ENCODE measurements at places on chromosomes 12 and 14. TPM values are rescaled to one million over a fixed set of nuclear protein-coding genes. Genes with fewer than 3 reads are reported as not detected.

GRCh38 chr12:132899033-132899432 is 11.6 kb upstream of the CHFR start:
- DNase-seq, result no peak

Gene NANOG
- 0.31 TPM for total RNA-seq

DNA sequence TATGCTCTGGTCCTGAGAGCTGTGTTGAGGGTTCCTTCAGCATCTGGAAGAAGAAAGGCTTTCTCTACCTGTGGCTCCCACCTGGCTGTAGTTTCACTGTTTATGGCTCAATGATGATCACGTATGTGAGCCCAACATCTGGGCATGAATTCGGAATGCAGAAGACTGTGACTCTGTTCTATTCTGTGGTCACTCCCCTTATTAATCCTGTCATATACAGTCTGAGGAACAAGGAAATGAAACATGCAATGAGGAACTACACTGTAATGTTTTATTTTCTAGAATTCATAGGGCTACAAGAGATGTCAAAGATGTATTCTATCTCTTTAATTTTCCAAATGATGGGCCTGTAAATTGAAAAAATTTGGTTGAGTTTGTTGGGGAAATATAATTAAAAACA is 10.8 kb upstream of the OR11G2 start:
- no peak for DNase-seq

GRCh38 chr14:83566567-83566966 is 1963.4 kb upstream of the FLRT2 start:
- DNase-seq, result no peak

- DNase-seq, result no peak
These were observed 19.1 kb downstream of the HRK start for GRCh38 chr12:116862167-116862566.

DNA sequence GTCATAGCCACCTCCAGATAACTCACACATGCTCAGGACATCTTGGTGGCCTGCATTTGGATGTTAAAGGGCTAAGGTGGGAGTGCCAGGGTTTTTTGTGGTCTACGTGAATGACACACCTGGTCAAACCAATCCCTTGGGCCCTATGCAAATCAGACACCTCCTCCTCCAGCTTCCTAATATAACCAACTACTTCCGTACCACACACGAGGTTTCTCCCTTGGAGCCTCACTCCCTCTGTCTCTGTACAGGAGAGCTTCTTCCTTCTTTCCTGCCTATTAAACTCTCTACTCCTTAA is 19.6 kb downstream of the APOBEC1 start:
- DNase-seq, result no peak

DNA sequence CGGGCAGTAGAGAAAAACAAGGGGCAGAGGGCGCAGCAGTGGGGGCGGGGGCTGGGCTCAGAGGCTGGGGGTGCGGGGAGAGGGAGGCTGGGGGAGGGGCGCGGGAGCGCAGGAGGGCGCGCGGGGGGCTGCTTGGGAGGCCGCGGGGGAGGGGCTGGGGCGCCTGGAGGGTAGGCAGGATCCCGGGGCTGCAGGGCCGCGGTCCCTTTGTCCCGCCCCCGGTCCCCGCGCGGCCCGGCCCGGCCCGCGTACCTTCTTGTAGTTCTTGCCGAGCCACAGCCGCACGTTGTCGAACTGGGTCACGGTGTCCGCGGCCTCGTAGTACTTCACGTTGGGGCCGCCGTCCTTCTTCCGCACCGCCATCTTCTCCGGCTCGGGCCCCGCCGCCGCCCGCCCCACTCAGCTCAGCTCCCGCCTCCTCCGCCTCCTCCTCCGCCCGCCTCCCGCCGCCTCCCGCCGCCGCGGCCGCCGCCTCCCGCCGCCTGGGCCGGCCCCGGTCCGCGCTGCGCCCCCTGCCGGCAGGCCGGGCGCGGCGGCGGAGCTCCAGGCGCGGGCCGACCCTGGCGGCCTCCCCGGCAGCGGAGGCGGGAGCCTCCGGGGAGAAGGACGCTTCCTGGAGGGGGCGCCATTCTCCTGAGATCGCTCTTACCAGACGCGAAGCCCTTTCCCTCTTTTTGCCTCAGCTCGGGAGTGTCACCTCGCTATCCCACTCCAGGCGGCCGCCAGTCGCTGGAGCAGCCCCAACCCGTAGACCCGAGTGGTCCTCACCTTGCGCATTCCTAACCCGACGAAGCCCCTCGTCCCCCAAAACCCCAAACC is at the start of gene SMARCC2:
TSS of gene SMARCC2 (minus strand) at position 385 of the 819 bp plus-strand sequence. CDS start at position 363, 22 bp downstream.
- DNase-seq, result peak; percentile 96

GRCh38 chr12:12301122-12301521 is 34.3 kb upstream of the LRP6 start:
- DNase-seq, result no peak

GRCh38 chr12:18798535-18799361 is 60.8 kb downstream of the CAPZA3 start:
- DNase-seq, result no peak

Gene NEK9
- total RNA-seq, result 111 TPM

Gene KRT79
- not detected for total RNA-seq

Gene SIRT4
- total RNA-seq, result 0.76 TPM

Gene SLC4A8
- total RNA-seq, result 1.2 TPM

DNA sequence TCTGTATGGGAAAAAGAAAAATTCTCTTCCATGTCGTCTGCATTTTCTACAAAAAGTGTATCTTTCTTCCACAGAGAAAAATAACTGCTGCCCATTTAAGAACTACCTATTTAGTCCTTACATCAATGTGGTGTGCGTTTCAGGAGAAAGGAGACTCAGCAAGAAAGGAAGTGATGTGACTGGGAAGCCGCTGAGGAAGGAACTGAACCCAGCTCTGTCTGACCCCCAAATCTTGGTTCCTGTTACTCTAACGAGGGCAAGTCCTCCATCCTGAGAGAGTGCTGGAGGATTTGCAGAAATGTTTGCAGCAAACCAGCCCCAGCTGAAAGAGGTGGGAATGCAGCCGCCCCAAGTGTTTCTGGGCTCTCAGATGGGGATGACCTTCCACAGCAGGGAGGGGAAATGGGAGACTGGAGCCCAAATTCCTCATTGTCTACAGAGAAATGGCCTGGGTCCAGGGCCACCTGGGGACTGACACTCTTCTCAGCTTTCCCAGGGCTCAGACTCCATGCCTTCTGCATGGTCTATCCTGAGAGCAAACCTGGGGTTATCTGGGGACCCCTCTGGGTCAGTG is 6.7 kb upstream of the MLEC start:
- DNase-seq, result no peak

GRCh38 chr14:100691395-100692056 is 35.2 kb upstream of the DLK1 start:
- DNase-seq, result no peak

GRCh38 chr12:27460471-27460978 is 14.0 kb downstream of the SMCO2 start:
- no peak for DNase-seq

Gene TESPA1
- 3.1 TPM for total RNA-seq

Gene OR11H6
- total RNA-seq, result not detected

Gene SLCO1B1
- not detected for total RNA-seq

Gene LRP6
- 56.1 TPM for total RNA-seq

GRCh38 chr14:74267588-74267987 is 28.3 kb downstream of the VSX2 start:
- DNase-seq, result no peak

Gene P2RX2
- not detected for total RNA-seq

DNA sequence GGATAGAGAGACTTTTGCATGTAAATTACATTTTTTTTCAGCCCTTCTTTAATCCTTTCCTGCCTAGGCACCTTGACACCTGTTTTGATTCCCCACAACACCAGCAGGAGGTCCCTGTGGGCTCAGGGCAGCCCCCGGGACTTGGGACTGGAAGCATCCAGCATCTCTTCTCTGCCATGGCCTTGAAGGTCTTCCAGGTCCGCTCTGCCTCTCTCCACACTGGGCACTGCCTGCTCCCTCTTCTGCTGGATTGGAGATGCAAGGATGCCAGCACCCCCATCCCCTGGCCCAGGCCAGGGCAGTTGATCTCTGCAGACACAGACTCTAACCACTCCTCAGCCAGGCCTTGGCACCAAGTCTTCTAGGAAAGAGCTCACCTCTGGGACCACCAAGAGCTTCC is 134.5 kb upstream of the C14orf180 start:
- no peak for DNase-seq

Gene OR4E2
- total RNA-seq, result not detected

Gene WNT1
- not detected for total RNA-seq

GRCh38 chr14:93510056-93510455 is 79.3 kb downstream of the UNC79 start:
- no peak for DNase-seq

DNA sequence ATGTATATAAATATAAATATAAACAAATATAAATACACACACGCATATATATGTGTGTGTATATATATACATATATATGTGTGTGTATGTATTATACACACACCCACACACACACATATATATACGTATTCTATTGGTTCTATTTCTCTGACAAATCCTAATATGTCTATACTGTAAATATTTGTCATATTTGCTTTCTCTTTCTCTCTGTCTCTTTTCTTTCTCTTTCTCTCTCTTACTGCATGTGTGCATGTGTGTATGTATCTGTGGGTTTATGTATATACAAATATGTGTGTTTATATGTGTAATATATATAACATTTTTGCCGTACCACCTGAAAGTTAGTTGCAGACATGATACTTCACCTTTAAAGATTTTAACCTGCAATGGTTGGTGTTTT is 174.2 kb upstream of the PLEKHG7 start:
- no peak for DNase-seq

DNA sequence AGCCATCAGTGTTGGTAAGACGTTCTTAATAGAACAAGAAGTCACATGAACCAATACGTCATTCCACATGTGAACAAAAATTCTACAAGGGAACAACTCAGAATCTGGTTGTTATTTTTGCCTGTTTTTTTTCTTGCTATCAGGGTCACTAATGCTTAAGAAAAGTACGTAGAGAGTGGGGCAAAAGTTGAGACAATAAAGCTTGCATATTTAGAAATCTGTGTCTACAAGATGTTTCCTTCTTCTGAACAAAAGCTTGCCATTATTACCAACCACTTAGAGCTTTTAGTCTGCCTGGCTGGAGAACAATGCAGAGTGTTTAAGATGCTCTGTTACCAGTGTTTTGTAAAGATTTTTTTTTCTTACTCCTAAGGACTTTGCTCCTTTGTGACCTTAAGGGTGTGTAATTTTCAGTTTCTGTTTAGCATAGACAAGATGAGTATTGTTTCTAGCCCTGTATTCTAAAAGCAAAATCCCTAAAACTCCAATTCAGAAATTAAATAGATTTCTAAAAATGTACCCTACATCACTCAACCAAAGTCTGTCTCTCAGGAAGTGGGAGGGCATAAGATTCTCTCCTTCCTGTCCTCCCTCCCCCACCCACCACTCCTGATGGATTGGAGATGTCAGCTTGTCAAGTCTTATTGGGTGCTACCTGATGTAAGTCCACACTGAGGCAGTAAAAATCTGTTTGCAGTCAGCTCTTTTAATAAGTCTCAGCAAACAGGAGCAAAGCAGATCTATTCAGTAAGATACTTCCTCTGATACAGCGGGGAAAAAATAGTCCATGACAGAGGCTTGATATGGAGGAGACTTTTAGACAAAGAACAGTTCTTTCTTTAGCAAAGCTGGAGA is 267.6 kb downstream of the GRIN2B start:
- DNase-seq, result no peak

DNA sequence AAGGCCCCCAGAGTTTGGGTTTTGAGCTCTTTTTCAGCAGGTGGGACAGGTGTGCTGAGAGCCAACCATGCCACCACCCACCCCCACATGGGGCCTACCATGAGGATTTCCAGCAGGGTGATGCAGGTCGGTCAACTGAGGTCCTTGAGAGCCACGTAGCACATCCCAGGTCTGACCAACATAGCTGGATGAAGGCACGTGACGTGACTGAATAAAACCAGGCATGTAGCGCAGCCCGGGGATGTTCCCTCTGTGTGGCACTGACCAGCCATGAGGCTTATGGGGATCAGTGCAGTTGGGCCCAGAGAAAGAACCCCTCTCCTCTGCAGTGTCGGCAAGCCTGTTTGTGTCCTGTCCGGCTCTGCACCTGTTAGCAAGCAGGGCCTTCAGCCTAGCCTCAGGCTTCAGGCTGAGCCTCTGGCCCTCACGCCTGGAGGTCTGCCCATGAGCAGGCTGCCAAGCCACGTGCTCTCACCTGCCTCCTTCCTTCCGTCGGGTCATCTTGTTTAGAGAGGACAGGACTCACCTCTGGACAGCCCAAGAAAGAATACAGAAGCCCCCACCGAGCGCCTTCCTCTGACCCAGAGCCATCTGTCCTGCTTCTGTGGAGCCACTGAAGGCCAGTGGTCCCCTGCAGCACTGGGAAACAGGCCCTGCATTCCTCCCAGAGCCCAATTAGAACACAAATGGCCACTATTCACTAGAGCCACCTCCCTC is 38.5 kb downstream of the TSPAN11 start:
- no peak for DNase-seq

GRCh38 chr14:90816681-90817436 is 629 bp upstream of the TTC7B start:
- no peak for DNase-seq

Gene COCH
- 5.3 TPM for total RNA-seq

Data from sciatic nerve (tissue), 2 donors.